ENCODE measurements at places on chromosomes 7 and 10.

- DNase-seq, result no peak
Observed at GRCh38 chr7:24828891-24829661, 71.8 kb upstream of the GSDME start.

DNA sequence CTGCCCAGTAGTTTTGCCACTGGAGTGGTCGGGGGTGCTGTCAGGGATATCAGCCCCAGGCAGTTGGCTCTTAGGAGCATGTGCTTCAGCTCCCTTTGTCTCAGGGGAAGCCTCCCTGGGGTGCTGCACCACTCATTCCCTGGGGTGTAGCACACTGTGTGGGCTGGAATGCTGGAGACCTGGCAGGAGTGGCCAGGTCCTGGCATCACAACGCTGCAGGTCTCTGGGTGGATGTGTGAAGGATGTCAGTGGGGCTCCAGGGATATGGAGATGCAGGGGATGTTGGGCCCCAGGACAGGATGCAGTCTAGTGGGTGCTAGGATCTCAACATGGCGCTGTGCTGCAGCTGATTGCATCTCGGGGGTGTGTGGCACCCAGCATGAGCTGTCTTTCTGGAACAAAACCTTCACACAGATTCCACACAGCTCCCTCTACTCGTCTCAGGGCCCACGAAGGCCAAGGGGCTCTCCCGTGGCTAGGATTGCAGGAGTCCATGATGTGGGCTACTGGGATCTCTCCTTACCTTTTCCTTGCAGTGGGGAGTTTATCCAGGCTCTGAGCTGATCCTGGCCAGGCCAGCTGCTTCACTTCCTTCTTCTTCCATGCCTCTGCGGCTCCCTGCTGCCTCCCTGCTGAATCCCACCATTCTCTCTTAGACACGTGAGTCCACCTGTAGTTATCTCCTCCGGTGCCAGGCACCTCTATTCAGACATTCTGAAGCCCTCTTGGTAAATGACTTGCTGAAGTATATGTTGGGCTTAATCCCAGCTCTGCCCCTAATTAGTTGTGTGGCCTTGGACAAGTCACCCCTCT lies 295.1 kb downstream of the RPS24 start:
- no peak for DNase-seq

DNA sequence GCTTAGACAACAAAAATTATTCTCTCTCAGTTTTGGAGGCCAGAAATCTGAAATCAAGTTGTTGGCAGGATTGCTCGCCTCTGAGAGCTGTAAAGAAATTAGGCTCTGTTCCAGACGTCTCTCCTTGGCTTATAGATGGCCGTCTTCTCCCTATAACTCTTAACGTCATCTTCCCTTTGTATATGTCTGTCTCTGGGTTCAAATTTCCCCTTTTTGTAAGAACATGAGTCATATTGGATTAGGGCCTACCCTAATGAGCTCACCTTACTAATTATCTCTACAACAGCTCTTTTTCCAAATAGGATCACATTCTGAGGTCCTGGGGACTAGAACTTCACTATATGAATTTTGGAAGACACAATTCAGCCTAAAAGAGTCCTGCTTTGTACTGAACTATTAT lies 22.4 kb downstream of the GALNTL5 start:
- no peak for DNase-seq

DNA sequence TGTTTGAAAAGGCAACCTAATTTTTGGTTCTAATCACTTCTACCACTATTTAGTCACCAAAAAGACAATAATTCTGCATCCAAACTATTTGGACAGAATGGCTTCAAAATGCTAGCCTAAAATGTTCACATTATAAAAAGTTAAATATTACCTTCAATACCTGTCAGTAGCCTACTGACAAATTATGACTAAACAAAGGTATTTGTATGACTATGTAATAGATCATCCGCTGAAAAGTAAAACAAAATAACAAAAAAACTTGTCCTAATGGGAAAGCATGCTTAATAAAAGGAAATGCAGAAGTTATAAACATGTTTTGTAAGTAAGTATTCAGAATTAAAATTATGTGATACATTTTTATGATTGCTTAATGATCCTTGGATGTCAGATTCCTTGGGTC lies 36.6 kb downstream of the CD36 start:
- no peak for DNase-seq

GRCh38 chr7:44541028-44541869 lies at the start of gene NPC1L1:
TSS of gene NPC1L1 (minus strand) at chr7:44541330. CDS start at chr7:44541259, 71 bp downstream.
- DNase-seq, result no peak

- DNase-seq, result no peak
Observed at GRCh38 chr7:122544463-122544862, 154.5 kb downstream of the RNF133 start.

DNA sequence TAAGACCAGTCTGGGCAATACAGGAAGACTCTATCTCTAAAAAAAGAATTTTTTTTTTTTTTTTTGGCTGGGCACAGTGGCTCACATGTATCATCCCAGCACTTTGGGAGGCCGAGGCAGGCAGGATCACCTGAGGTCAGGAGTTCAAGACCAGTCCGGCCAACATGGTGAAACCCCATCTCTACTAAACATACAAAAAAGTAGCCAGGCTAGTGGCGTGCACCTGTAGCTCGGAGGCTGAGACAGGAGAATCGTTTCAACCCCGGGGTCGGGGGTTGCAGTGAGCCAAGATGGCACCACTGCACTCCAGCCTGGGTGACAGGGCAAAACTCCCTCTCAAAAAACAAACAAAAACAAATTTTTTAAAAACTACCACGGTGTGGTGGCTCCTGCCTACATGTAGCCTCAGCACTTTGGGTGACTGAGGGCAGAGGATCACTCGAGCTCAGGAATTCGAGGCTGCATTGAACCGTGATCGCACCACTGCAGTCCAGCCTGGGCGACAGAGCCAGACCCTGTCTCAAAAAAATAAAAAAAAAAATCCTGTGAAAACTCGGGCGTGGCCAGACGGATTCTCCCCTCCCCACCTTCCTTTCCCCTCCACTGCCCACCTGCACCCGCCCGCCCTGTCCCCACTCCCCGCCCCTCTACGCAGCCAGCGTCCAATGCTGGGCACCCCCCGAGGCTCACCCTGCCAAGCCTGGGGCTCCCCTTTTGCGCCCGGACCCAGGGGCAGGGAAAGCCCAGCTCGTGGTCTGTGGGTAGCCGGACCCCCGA lies 745 bp upstream of the ORAI2 start:
- DNase-seq, result no peak

DNA sequence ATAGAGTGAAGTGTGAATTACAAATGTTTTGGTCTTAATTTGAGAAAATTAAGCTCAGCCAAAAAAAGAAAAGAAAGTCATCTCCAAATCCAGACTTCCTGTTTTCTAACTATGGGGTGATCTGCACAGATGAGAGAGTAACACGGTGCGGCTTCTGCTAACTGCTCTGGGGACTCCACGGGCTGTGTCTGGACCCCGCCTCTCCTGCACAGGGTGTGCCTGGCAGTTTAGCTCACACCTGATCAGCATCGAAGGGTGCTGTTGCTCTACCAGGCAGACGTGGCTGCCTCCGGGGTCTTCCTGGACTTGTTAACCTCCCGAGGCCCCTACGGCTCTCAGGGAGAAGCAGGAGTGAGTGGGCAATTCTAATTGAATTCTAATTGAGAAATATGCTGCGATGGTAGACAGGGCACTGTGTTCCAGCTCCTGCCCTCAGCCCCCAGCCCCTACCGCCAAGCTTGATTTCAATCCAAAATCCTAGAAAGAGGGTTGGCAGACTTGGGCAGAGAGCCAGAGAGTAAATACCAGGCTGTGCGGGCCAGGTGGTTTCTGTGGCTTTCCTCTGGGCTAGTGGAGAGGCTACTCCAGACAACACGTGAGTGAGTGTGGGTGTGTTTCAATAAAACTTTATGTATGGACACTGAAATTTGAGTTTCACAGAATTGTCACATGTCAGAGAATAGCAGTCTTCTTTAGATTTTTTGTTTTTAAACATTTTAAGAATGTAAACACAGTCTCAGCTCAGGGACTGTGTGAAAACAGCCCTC lies 13.4 kb downstream of the SHH start:
- no peak for DNase-seq
